T-cell (primary cell): ENCODE measurements at places on chromosomes 13 and 19. TPM values are rescaled to one million over a fixed set of nuclear protein-coding genes. Genes with fewer than 3 reads are reported as not detected.

The DNAJB1 gene
- 575 TPM for total RNA-seq

The ZNF709 gene
- 5.3 TPM for total RNA-seq

The ATP4B gene
- total RNA-seq, result not detected

The ZNF180 gene
- 18.2 TPM for total RNA-seq

The SLITRK6 gene
- total RNA-seq, result not detected

The PSG3 gene
- total RNA-seq, result not detected

The SHD gene
- not detected for total RNA-seq

The ANGPTL8 gene
- total RNA-seq, result not detected

The ZIC5 gene
- total RNA-seq, result 0.09 TPM

DNA sequence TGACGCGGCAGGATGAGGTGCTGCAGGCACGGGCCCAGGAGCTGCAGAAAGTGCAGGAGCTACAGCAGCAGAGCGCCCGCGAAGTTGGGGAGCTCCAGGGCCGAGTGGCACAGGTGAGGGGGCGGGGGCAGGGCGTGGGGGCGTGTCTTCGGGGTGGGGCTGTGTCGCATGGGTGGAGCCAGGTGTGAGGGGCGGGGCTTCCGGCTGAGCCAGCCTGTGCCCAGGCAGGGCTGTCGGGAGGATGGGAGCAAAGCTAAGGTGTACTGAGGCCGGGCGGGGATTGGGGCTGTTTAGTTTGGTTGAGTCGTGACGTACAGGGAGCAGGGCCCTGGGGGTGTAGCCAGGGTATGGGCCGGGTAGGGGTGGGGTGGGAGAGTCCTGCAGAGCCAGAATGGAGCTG is 62.3 kb downstream of the KCNC3 start:
- no peaks in the 10 kb centered on the region for H3K4me1 ChIP-seq
- H3K36me3 ChIP-seq, result no peaks in the 10 kb centered on the region
- H3K4me3 ChIP-seq, result no peak overlapping the region
- H3K27ac ChIP-seq, result no peak overlapping the region
- no peak for DNase-seq

GRCh38 chr13:89324582-89324981 is 1653.4 kb downstream of the SLITRK5 start:
- H3K27me3 ChIP-seq, result no peaks in the 10 kb centered on the region
- H3K4me1 ChIP-seq, result no peaks in the 10 kb centered on the region
- no peak for DNase-seq
- H3K4me3 ChIP-seq, result no peak overlapping the region
- H3K27ac ChIP-seq, result no peak overlapping the region
- no peaks in the 10 kb centered on the region for H3K36me3 ChIP-seq

DNA sequence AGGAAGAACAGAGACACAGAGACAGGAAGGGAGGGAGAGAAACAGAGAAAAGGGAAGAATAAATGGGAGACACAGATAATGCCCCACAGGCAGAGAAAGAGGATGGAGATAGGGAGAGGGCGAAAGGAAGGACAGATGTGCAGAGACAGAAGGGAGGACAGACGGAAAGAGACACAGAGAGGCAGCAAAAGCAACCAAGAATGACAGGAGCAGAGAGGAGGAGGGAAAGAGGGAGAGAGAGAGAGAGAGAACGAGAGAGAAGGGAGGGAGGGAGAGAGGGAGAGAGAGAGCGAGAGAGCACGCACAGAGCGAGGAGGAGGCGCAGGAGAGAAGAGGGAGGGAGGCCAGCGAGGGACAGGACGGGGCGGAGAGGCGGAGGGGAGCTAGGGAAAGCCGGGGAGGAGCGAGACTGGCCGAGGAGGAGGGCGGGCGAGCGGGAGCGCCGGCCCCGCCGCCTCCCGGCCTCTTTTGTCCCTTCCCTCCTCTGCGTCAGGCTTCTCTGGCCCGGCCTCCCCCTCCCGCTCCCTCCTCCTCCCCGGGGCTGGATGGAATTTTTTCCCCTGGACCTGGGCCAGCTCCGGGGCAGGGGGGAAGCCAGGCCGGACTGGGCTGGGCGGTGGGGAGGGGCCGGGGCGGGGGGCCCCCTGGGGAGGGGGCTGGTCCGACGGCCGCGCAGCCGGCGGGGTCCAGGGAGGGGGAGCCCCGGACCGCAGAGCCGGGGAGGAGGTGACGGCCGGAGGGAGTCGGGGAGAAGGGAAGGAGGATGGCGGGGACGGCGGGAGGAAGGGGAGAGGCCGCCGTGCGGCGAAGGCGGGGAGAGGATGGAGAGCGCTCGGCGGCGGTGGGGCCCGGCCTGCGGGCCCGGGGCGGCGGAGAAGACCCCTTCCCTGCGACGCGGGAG is 4.2 kb upstream of the SPACA6 start:
- DNase-seq, result no peak
- peak overlapping the region; percentile 54 for H3K4me3 ChIP-seq
- no peak overlapping the region for H3K27ac ChIP-seq
- peaks cover 25% of the 10 kb centered on the region for H3K27me3 ChIP-seq
- no peaks in the 10 kb centered on the region for H3K36me3 ChIP-seq

DNA sequence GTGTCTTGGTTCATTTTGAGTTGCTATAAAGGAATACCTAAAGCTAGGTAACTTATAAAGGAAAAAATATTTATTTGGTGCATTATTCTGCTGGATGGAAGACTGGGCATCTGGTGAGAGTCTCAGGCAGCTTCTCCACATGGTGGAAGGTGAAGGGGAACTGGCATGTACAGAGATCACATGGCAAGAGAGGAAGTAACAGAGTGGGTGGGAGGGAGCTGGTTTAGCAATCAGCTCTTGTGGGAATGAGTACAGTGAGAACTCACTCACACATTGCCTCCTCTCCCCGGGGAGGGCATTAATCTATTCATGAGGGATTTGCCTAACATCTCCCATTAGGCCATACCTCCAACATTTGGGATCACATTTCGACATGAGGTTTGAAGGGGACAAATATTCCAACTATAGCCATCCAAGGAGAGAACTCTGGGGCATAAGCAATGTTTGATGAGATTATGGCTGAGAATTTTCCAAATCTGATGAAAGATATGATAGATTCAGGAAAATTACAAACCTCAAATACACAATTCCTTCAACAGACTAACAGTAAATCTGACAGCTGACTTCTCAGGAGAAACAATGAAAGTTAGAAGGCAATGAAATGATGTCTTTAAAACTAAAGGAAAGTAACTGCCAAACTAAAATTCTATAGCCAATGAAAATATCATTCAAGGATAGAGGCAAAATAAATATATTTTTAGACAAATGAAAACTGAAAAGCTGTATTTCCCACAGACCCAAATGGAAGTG is 52.5 kb downstream of the MTUS2 start:
- H3K27me3 ChIP-seq, result peaks cover 2% of the 10 kb centered on the region
- DNase-seq, result no peak
- H3K4me3 ChIP-seq, result no peak overlapping the region

- H3K4me1 ChIP-seq, result no peaks in the 10 kb centered on the region
Measured at GRCh38 chr13:114012141-114012540, 38.3 kb upstream of the C13orf46 start.

DNA sequence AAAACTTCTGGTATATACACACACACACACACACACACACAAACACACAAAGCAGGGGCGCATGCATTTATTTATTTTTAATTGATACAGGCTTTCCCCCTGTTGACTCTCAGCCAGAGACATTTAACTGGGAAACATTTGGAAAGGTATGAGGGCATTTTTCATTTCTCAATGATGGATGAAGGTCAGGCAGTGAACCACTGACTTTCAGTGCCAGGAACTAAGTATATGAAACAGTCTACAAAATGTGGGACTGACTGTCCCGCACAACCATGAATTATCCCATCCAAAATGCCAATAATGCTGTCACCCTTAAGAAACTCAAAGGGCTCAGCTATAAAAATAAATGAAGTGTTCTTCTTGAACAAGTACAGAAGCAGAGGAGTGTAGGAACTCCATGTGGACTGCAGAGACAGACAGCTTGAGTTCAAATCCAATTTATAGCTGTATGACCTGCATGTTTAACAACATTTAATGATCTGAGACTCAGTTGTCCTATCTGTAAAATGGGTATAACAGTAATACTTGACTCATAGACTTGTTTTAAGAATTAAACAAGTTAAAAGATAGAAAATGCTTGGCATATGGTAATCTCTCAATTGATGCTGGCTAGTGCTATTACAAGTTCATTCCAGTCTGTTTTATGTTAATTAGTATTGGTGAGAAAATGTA is 25.0 kb upstream of the INTS6 start:
- no peaks in the 10 kb centered on the region for H3K27me3 ChIP-seq
- no peak overlapping the region for H3K4me3 ChIP-seq
- H3K27ac ChIP-seq, result no peak overlapping the region
- no peak for DNase-seq

GRCh38 chr13:35695448-35695770 is 218.9 kb upstream of the MAB21L1 start:
- no peaks in the 10 kb centered on the region for H3K27me3 ChIP-seq
- DNase-seq, result no peak
- no peaks in the 10 kb centered on the region for H3K4me1 ChIP-seq

- H3K27me3 ChIP-seq, result no peaks in the 10 kb centered on the region
- no peak for DNase-seq
- H3K4me1 ChIP-seq, result peaks cover 15% of the 10 kb centered on the region
Measured at GRCh38 chr19:38662537-38663155, 15.2 kb downstream of the ACTN4 start.

DNA sequence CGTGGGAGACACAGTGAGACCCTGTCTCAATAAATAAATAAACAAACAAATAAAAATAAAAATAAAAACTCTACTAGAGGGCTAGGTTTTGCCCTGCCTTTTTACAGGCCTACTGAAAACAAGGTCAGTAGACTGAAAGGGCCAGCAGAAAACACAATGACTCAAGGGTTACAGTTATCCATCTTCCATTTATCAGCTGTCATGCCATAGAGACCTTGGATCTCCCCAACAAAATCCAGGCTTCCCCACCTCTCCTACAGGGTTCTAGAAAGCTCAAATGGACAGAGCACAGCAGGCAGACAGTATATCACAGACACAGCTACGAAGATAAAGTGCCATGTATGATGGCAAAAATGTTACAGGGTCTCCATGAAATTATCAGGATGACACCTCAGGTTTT is 54.4 kb downstream of the FOXO1 start:
- no peak for DNase-seq
- H3K4me1 ChIP-seq, result peaks cover 58% of the 10 kb centered on the region
- H3K27ac ChIP-seq, result peak overlapping the region; percentile 89
- H3K36me3 ChIP-seq, result no peaks in the 10 kb centered on the region

DNA sequence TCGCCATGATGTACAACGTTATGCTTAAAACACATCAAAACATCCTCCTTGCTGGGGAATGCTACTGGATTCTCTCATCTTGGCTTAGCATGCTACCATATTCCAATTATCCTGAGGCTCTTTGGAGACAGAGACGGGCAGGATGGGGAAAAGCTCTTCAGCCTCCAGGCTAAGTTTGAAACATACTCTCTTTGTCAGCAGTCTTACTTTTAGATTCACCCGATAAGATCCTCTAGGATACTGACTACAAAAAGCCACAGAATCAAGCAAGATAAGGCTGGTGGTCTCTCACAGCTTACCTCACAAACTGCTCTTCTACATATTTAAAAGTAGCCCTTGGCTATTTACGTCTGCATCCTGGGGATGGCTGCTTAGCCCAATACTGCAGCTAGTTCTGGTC is 72.8 kb upstream of the LRCH1 start:
- no peaks in the 10 kb centered on the region for H3K4me1 ChIP-seq
- H3K4me3 ChIP-seq, result no peak overlapping the region
- no peak for DNase-seq
- no peaks in the 10 kb centered on the region for H3K36me3 ChIP-seq

- no peak for DNase-seq
- H3K4me1 ChIP-seq, result no peaks in the 10 kb centered on the region
- peak overlapping the region; percentile 32 for H3K4me3 ChIP-seq
- peaks cover 46% of the 10 kb centered on the region for H3K27me3 ChIP-seq
- H3K36me3 ChIP-seq, result no peaks in the 10 kb centered on the region
- H3K27ac ChIP-seq, result no peak overlapping the region
Measured at GRCh38 chr13:51222686-51223559, 725 bp downstream of the FAM124A start.

- peak within 1 kb of the TSS; percentile 48 for H3K4me3 ChIP-seq
- no peaks in the 10 kb centered on the region for H3K36me3 ChIP-seq
- H3K27ac ChIP-seq, result peak within 1 kb of the TSS; percentile 48
Measured at GRCh38 chr19:42528354-42529247, at the start of gene CEACAM1. Gene CEACAM1, minus strand, starts transcription at chr19:42528481. Its CDS starts 107 bp downstream, at chr19:42528374.

DNA sequence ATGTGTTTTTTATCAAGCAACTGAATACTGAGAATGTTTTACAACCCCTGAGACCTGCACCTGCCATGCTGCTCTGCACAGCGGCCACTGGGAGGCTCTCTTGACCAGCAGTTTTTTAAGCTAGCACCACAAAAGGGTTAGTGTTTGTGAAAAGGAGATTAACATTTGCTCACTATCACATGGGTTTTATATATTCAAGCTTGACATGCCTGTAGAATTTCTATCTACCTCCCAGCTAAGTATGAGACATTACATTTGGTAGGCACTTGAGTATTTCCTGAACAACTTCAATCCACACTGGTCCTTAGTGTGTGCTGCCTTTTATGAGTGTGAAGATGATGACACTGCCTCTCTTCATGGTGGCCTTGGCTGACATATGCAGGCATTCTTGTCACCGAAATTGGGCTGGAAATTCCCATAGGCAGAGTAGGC is 1238.9 kb downstream of the UQCRFS1 start:
- H3K4me1 ChIP-seq, result no peaks in the 10 kb centered on the region
- no peaks in the 10 kb centered on the region for H3K27me3 ChIP-seq
- H3K4me3 ChIP-seq, result no peak overlapping the region
- DNase-seq, result no peak
- H3K36me3 ChIP-seq, result no peaks in the 10 kb centered on the region
- no peak overlapping the region for H3K27ac ChIP-seq

GRCh38 chr19:28960586-28960985 is 252.4 kb downstream of the UQCRFS1 start:
- H3K27me3 ChIP-seq, result no peaks in the 10 kb centered on the region
- H3K27ac ChIP-seq, result no peak overlapping the region
- H3K4me3 ChIP-seq, result no peak overlapping the region
- H3K36me3 ChIP-seq, result no peaks in the 10 kb centered on the region
- DNase-seq, result no peak

DNA sequence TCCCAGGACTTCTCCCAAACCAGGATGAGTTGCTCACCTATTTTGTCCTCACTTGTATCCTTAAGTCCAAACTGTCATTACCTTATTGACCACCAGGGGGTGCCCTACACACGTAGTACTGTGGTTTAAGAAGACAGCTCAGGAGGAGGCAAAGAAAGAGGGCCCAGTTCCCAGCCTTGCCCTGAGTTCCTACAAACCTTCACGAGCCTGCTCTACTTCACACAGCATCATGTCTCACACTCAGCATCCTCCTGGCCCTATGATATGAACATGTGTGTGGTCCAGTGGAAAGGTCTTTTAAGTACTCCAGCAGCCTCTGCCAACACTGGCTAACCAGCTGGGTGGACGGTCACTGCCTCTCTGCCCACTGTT is 8.1 kb upstream of the ZNF784 start:
- peak; percentile 83 for DNase-seq
- H3K36me3 ChIP-seq, result no peaks in the 10 kb centered on the region
- peaks cover 17% of the 10 kb centered on the region for H3K4me1 ChIP-seq
- H3K27ac ChIP-seq, result no peak overlapping the region
- peaks cover 3% of the 10 kb centered on the region for H3K27me3 ChIP-seq

- DNase-seq, result no peak
- no peaks in the 10 kb centered on the region for H3K27me3 ChIP-seq
- H3K27ac ChIP-seq, result no peak overlapping the region
- no peak overlapping the region for H3K4me3 ChIP-seq
- no peaks in the 10 kb centered on the region for H3K36me3 ChIP-seq
- no peaks in the 10 kb centered on the region for H3K4me1 ChIP-seq
Measured at GRCh38 chr19:41621226-41621625, 5.6 kb downstream of the CEACAM4 start.
